Sciatic nerve (tissue), 2 donors: ENCODE measurements at places on chromosomes 7 and 10. TPM values are rescaled to one million over a fixed set of nuclear protein-coding genes. Genes with fewer than 3 reads are reported as not detected.

DNA sequence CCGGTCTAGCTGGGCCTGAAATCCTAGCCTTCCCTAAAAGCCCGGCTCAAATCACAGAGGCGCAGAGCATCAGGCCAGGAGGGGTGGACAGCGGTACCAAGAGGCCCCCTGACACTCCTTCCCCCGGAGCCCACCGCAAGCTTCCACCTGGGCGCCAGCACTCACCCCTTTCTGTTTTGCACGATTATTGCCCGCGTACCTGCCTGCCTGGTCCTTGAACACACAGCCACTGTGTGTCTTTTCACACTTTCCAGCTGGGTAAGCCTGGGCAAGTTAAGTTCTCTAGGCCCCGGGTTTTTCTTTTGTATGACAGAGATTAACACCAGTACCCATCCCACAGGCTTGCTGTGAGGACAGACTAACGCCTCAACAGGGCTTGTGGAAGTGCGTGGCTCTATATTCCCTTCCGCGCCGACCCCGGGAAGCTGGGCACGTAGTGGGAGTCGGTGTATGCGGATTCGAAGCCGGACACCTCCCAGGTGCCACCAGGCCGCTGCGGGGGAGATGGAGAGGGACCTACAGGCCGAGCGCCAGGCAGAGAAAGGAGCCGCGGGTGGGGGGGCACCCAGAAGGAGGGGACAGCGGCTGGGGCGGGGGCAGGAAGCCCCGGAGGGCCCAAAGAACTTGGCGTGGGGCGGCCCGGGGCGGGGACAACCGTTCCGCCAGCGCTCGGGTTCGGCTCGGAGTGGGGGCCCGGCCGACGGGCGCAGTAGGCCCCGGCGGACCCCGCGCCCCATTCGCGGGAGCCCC, 792 bp downstream of the ZNF746 start:
- peak; percentile 74 for DNase-seq

The OR6V1 gene
- not detected for total RNA-seq

GRCh38 chr7:26250239-26250638, 41.4 kb upstream of the SNX10 start:
- no peak for DNase-seq

GRCh38 chr10:67036808-67037207, 111.0 kb downstream of the LRRTM3 start:
- DNase-seq = no peak
